Stimulated activated CD8-positive, alpha-beta memory T cell treated with anti-CD3 and anti-CD28 coated beads, Interleukin-12 subunit alpha, Interleukin-12 subunit beta, amount 100 ng/mL, for 4 hours (primary cell): ENCODE measurements at places on chromosomes 5 and 9.
A peak's percentile ranks its signal among the peaks of the same experiment; 100 is the strongest.

DNA sequence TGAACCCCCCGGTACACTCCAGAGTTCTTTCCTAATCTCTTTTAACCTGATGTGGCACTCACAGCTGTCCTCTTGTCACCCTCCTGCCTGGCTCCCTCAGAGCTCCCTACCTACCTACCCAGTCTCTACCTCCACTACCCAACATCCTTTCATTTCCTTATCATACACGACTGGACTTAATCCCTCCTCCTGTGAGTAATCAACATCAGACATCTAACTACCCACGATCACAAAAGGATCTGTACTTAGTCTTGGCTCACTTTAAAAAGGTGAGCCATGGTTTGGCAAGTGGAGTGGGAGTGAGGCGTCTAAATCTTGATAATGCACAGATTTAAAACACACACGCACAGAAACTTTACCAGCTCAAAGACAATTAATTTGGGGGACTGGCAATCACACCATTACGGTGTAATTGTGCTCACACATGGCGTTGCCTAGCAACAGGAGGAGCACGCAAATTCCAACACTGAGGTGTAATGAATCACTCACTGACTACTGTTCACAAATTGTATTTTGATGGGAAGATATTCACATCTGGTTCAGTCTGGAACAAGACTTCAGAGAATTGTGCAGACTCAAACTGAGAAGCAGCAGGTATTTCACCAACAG is 235.9 kb downstream of the EPB41L4A start:
- DNase-seq = no peak

- DNase-seq = no peak
Observed at GRCh38 chr5:178808886-178809285, 50.9 kb upstream of the ZNF354B start.

DNA sequence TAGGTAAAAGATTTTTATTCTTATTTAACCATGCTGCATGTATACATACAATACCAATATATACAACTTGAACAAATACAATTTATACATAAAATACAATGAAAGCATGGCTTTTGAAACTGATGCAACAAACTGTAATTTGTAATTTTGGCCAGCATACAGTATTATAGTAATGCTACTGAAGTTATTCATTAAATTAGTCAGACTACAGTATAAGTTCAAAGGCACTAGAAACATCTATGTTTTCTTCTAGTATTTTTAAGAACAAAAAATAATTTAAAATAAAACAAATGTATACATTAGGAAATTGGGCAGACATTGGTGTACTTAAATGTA is 18.8 kb downstream of the IL4 start:
- no peak for DNase-seq

GRCh38 chr5:170021506-170021905 is 41.2 kb upstream of the INSYN2B start:
- DNase-seq = no peak

DNA sequence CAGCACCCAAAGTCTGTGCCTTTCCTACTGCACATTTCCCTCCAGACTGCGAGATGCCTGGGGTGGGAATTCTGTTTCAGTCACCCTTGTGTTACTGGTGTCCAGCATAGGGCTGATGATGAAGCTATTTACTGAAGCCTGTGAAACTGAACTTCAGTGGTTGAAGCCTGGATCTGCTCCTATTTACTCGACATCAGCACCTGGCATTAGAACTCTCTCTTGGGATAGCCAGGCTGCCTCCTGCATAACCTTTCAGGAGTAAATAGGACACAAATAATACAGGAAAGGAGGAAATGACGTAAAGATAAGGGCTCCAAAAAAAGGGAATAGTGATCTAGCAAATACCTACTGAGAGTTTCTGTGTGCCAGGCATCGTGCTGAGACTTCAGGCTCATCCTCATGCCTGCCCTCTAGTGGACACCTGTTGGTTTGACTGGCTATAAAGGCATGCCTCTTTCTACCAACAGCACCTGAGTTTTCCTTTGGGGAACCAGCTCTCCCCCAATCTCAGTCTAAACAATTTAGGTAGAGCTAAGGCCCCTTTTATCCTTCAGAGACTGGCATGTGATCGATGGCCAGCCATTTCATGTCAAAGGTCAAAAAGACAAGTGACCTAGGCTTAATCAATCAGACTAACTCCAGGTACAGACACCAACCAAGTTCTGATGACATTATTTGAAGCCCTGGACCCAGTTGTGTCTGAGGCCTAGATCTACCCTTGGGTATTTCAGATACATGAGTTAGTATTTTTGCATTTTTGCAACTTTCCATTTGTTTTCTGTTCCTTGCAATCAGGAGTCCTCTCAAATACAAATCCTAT is 192.1 kb upstream of the TRIM32 start:
- no peak for DNase-seq

GRCh38 chr5:27038476-27038875 is at the start of gene CDH9:
TSS of gene CDH9 (minus strand) at chr5:27038586. CDS start at chr5:26988333, 50,253 bp downstream.
- no peak for DNase-seq

DNA sequence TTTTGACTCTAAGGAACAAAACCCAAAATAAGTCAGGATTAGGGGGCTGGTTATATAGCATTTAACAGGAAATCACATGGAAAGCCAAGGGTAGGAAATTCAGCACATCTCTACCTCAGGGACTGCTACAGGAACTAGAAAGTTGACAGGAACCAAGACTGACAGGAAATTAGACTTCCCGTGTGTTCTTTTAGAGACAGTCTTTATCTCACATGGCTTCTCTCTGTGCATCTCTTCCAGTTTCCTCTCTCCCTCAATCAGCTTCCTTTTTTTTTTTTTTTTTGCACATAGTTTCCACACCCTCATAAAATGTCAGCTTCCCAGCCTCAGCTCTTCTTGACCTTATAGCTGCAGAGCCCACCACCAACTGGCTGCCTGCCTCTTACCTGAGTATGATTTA is 4.8 kb downstream of the RECK start:
- no peak for DNase-seq

GRCh38 chr5:80964491-80964890 is 4.3 kb downstream of the RASGRF2 start:
- no peak for DNase-seq

DNA sequence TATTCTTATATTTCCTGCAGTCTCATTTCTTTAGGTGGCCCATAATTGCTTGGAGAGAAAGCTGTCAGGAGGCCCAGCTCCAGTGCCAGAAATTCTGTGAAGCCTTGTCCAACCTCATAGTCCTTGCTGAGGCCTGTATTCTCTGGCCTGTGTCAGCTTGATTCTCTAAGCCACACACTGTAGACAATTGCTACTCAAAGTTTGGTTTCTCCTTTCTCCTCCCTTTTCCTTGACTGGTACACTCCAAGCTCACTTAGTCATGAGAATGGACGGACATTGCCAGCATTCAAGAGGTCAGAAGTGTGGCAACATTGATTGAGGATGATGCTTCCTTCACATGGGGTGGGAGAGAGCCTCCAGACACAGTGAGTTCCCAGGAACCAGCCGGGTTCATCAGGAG is 71.3 kb upstream of the CXCL14 start:
- no peak for DNase-seq

DNA sequence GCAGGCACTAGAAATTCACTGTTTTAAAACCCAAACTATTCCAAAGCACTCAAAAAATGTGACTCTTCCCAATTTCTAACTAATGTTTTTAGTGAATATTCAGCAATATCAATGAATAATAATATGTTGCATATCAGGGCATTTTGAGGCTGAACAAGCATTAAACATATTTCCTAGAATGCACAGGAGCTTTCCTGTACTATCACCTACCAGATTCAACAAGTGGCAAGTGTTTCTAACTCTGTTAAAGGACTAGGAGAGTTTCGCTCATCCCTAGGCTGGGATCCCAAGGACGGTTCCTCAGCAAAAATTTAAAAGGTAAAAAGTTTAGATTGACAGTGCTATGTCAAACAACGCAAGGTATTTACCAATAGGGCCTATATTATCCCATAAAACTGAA is 21.0 kb downstream of the GNE start:
- DNase-seq = no peak

DNA sequence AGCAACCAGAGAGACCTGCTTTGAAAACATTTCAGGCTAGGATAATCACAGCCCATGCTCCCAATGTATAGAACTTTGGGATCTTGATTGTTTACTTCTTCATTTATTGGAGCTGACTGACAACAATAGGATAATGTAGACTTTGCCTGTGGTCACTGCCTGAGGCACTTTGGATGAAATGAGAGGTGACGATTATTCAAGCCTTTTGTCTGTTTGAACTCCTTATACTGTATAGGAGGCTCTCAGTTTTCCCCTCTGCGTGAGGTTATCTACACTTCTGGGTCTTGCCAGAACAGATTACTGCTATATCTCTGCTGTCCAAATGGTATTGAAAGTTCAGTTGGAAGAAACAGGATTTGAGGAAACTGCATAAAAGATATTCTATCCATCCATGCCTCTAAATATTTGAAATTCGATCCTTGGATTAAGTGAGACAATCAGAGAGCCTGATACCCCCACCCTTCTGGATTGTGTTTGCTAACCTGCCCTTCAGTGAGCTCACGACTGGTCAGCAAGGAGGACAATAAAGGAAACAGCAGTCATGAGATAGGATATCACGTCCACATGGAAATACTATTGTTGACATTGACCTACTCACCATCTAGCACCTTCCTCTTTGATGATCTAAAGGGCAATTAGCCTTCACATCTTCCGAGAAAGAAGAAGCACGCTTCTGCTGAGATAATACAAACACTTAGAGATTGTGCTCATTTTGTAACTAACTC is 98.1 kb downstream of the DOCK8 start:
- DNase-seq = no peak

DNA sequence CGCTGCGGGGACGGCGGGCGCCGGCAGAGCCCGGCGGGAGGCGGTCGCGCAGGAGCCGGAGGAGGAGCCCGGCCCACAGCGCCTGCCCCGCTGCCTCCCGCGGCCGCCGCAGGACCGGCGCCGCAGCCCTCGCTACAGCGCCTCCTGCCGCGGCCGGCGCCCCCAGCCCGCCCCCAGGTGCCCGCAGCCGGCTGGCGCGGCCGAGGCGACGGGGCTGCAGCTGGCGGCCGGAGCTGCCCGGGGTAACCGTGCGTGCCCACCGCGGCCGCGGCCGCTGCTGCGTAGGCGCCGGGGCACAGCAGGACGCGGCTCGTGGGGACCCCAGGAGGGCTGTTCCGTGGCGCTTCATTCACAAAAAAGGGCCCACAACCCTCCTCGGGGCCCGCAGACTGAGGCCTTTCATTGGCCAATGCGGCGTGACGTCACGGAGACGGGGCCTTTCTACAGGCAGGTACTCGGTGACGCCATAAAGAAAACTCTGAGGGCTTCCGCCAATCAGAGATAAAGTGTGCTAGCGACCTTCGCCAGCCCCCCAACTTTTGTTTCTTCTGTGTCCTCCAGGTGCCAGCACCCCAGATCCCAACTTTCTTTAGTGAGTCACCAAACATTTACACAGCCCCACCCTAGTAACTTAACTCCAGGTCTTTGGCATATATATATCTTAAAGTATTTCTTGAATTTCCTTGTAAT is at the start of gene CDC14B:
TSS of gene CDC14B (minus strand) at position 353 of the 690 bp plus-strand sequence. CDS start 465 bp downstream, outside the sequence.
- DNase-seq = peak; percentile 46

DNA sequence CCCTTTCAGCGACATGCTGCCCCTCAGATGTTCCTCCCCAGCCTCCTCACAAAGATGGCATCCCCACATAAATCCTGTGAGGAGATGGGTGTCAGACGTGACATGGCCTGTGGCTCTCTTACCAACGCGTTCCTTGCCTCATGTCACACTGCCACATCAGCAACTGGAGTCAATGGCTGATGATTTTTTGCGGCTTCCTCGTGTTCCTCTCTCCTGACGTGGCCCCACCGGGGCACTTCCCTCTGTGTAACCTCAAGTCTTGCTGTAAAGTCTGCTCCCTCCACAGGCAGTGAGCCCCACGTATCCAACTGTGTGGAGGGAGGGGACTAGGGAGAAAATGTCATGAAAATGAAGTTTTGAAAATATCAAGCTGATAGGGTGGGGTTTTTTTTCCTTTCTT is 53.2 kb upstream of the SHISAL2B start:
- no peak for DNase-seq

DNA sequence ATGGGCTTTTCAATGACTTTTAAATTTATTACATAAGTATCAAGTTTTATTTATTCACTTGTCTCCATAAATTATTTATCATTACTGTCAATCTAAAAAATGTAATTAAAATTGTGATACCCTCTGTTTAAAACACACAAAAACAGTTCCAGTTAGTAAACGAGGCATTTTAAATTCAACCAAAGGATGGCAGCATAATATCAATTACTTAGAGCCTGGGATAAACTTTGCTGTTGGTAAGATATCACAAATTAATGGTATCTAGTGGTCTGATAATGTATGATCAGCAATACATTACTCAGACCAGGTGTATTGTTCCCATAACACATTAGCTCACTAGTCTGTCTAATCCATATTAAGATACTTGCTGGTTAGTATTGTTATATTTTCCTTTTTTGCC is 9.6 kb upstream of the IFNE start:
- no peak for DNase-seq

- DNase-seq = no peak
Observed at GRCh38 chr9:77464661-77465060, 183.5 kb downstream of the GNA14 start.

GRCh38 chr9:14323083-14323971 is 9.4 kb upstream of the NFIB start:
- no peak for DNase-seq

GRCh38 chr5:154367101-154367500 is 78.7 kb upstream of the SAP30L start:
- DNase-seq = no peak

GRCh38 chr5:100322483-100322882 is 212.7 kb upstream of the FAM174A start:
- no peak for DNase-seq

DNA sequence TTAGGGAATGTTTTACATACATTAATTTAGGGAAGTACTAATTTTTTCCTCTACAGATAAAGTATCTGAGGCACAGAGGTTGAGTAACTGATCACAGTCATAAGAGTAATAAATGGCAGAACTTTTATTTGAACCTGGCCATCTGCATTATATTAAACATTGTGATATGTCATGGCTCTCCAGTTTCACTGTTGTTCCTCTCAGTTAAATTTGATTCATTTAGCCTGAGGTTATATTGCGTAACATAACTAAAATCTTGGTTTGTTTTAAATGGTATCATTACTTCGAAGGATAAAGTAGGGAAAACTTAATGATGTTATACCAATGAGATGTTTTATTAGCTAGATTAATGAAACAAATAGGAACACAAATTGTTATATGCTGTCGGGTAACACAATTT is 284.4 kb downstream of the KDM4C start:
- no peak for DNase-seq

DNA sequence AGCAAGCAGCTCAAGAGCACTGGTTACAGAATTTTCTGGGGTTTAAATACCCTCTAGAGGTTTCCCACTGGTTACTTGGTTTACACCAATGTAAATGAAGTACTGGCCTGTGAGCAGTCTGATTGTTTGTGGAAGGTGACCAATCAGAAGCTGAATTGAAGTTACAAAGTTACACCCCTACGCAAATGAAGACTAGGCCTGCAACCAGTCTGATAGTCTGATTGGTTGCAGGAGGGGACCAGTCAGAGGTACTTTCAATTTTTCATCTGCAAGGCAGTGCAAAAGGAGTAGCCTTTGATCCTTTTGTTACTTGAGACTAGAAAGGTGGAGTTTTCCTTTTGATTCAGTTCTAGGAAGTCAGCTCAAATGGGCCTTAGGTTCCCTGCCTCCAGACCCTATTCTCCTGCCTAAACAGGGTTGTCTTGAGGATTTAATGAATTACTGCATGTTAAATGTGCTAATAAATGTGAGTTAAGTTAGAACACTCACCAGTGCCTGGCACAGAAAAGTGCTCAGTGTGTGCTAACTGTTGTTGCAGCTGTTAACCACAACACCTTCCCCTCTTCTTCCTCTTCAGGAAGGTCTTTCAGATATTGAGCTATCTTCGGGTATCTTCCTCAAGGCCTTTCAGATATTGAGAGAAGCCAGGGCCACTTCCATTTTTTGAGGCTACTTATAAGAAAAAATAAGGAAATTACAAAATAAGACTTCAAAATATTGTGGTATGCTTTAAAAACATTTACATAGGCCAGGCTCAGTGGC is 32.1 kb upstream of the CLINT1 start:
- DNase-seq = no peak
